ENCODE measurements at places on chromosomes 11 and 22.

- DNase-seq = no peak
Observed at GRCh38 chr22:43828725-43828997, 16.6 kb upstream of the EFCAB6 start.

DNA sequence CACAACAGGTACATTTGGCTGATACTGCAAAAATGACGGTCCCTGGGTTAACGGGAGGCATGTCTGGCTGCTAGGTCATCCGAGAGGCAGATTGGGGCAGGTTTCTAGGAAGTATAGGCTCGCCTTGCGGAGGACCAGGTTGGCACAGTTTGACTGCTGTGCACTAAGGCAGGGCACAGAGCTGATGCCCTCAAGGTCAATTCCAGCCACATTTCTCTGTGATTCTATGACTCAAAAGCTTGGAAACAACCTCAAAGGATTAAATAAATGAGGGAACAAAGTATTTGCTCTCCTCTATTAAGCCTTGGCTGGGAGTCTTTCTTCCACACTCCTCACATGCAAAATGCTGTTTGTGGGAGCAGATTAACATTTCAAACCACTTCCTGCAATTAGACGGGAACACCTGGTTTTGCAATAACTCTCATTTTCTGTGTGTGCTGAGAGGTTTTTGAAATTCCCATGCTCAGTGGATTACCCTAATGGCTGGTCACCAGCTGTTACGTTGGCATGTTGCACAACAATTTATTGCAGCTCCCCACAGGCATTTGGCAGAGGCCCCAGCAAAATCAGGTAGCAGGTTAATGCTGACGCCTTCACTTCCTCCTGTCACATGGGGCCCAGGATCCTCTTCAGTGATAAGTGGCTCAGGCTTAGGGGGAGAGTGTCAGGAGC is 61.0 kb upstream of the PLET1 start:
- no peak for DNase-seq

DNA sequence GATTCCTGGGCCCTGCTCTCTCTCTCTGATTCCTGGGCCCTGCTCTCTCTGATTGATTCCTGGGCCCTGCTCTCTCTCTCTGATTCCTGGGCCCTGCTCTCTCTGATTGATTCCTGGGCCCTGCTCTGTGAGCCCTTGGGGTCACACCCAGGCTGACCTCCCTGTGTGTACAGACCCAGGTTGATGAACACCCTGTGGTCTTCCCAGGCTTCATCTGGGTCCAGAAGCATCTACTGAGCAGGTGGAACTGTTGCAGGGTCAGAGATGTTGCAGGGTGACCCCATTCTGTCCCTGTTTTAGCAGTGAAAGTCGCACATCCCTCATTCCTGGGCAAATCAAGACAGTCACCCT is 16.3 kb upstream of the GDPD5 start:
- DNase-seq = no peak

GRCh38 chr11:15618583-15619032 is 503.9 kb downstream of the INSC start:
- DNase-seq = no peak

GRCh38 chr11:83192606-83193245 is 786 bp upstream of the ANKRD42 start:
- DNase-seq = no peak

GRCh38 chr11:27596388-27596787 is 89.8 kb upstream of the LIN7C start:
- no peak for DNase-seq

GRCh38 chr22:22235558-22235957 is 9.0 kb upstream of the VPREB1 start:
- no peak for DNase-seq

- DNase-seq = no peak
Observed at GRCh38 chr11:84675396-84676025, 951.6 kb downstream of the DLG2 start.
